Stimulated activated CD4-positive, alpha-beta T cell treated with anti-CD3 and anti-CD28 coated beads, Interleukin-15, amount 100 ng/mL, for 24 hours (primary cell): ENCODE measurements at places on chromosomes 2 and 18.
A peak's percentile ranks its signal among the peaks of the same experiment; 100 is the strongest.

DNA sequence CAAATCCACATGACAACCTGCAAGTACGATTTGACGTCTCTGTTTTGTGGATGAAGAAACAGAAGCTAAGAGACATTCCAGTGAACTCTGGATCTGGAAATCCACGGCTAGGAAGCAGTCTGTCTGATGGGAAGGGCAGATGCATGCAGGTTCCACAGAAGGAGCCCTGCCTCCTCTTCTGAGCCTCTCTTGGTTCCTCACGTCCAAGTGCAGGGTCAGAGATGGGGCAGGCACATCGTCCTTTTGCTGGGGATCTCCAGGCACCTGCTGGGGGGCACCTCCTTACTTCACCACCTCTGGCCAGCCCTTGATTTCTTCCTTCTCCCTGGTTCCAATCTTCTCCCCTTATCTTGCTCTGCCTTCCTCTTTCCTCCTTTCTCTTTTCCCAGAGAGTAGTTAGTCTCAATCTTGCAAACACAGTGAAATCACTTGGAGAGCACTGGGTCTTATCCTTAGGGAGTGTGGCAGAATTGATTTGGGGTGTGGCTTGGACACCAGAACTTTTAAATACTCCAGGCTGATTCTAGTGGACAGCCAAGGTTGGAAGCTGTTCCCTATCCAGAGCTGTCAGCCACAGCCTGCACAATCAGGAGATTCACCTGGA, 137.8 kb downstream of the BCL2 start:
- no peak for DNase-seq

DNA sequence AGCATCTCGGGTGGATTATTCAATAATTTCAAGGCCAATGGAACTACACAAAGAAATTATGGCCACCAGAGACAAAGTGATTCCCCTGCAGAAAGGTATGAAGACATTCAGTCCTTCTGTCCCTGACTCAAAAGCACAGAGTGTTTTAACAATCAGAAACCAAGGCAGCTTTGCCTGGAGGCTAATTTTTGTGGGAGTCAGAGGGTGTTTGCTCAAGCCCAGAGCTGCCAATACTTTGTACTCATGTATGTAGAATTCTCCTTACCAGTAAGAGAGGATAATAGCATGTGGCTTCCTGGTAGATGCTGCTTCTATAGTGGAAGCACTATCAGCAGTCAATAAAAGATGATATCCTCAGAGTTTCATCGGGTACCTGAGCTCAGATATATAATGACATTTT, 178.4 kb downstream of the KCNE4 start:
- no peak for DNase-seq

GRCh38 chr2:105325389-105325963, 4.1 kb downstream of the TGFBRAP1 start:
- DNase-seq: no peak

GRCh38 chr2:223099561-223099960, 47.6 kb downstream of the KCNE4 start:
- no peak for DNase-seq

DNA sequence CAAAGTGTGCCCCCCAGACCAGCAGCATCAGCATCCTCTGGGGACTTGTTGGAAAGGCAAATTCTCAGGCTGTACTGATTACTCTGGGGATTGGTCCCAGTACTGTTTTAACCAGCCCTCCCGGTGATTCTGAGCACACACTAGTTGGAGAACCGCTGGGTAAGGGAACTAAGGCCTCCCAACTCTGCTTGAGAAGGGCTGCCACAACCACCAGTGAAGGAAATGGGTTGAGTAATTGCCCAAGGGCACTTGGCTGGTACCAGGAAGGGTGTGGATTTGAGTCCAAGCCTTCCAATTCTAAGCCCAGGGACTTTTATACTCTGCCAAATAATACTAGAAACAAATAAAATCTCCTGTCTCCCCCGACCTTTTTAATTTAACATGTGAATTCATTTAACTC, 219.9 kb downstream of the SETBP1 start:
- no peak for DNase-seq

GRCh38 chr18:3104190-3105054, 91.5 kb upstream of the LPIN2 start:
- DNase-seq: no peak

DNA sequence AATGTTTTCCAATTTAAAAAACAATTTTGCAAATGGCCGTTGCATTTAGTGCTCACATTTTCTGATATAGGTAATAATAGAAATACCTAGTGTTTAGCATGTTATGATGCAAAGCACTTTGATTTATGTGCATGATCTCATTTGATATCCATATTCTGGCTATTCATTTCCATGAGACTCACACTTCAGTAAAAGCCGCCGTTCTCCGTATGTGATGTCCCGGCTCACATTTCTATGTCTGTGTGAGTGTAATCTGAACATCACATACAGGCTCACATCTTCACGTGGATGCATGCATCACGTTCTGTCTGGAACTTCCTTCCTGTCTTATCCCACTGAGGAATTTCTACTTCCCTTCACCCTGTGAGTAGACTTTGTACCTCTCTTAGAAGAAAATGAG, 45.8 kb downstream of the DCDC2C start:
- no peak for DNase-seq

DNA sequence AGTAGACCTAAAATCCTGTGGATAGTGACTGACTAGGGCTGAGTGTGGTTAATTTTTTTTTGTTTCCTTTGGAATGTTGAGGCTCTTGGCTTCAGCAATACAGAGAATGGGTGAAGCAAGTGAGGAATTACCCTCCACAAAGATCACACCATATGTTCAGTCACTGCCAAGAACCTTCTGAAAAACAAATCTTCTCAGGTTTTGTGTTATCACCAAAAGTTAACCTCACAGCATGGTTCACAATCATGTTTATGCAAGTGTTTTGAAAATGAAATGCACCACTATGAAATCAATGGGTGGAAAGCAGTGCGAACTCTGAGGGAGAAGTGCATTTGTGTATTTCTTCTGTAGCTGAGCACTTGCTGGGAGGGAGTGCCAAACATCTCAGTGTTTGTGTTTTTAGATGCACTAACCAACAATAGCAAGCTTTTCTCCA, 44.4 kb downstream of the SPATS2L start:
- DNase-seq: no peak

GRCh38 chr2:69026026-69026425, 13.0 kb downstream of the ANTXR1 start:
- peak; percentile 41 for DNase-seq

DNA sequence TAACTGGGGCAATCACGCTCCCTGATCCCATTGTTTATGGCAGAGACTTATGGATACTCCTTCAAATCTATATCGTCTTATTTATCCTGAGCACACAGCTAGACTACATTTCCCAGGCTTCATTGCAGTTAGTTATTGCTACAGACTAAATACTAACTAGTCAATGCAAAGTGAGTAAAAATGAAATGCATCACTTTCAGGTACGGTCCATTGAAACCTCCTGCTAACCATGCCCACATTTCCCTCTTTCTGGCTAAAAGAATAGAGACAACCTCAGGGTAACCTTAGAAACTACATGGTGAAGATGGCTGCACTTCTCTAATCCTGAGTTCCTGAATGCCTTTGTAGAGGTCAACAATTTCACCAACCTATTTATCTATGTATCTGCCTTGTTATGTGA, 437.4 kb downstream of the EPHA4 start:
- DNase-seq: no peak

GRCh38 chr2:43169099-43169945, 57.1 kb downstream of the ZFP36L2 start:
- peak; percentile 44 for DNase-seq

DNA sequence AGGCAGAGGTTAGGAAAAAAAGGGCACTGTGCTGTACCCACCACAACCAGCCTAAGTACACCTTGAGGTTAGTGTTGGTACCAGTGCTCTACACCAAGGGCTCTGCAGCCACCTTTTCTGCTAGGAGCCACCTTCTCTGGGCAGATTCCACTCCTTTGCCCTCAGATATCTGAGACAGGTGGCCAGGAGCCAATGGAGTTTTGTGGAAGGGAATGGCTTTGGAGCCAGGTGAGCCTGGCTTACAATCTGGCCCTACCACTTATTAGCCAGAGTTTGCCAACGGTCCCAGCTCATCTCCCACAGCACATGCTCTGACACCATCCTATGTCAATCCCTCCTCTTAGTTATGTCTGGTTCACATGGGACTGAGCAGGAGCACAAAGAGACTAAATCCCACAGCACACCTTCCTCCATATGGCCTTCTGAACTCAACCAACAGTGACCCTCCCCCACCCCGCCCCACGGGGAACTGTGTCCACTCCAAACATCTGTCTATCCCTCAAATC, 77.5 kb downstream of the CLHC1 start:
- DNase-seq: no peak

GRCh38 chr2:72204786-72205503, 57.3 kb upstream of the CYP26B1 start:
- no peak for DNase-seq

DNA sequence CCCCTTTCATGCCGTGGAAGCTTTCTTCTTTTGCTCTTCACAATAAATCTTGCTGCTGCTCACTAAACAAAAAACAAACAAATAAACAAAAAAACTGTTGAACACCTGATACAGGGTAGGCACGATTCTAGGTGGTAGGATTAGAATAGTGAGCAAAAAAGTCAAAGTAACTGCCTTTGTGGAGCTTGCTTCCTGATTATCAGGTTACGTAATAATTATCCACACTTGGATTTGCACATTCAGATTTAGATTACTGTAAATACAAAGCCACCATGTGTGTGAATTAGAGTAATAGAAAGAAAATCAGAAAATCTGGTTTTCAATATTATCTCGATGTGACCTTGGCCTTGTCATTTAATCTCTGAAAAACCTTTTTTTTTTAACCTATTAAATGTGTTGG, 307.1 kb downstream of the NRXN1 start:
- DNase-seq: no peak

DNA sequence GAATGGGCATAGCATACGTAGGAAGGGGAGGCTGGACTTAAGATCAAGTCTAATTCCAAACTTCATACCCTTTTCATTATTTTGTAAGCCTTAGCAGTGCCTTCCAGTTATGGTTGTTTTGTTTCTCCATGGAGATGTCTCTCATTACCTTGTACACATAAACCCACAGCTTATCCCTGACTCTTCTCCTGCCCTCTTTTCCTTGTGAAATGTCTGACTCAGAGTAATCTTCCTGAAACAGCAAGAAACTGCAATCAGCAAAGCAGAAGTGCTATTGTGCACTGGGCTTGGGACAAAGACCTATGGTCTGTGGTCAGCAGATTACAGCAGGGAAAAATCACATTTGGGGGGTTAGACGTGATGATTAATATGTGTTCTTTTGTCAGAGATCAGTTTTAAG, 176.7 kb downstream of the IKZF2 start:
- DNase-seq: no peak

GRCh38 chr2:130727286-130727924, 1.5 kb upstream of the GPR148 start:
- DNase-seq: peak; percentile 90

GRCh38 chr2:29573147-29573546, 348.2 kb downstream of the ALK start:
- DNase-seq: no peak

GRCh38 chr2:241111440-241111805, 9.3 kb upstream of the MTERF4 start:
- DNase-seq: peak; percentile 33

GRCh38 chr2:55418072-55418471, 1.6 kb downstream of the CCDC88A start:
- DNase-seq: no peak

GRCh38 chr2:41912776-41913175, 135.0 kb upstream of the PKDCC start:
- no peak for DNase-seq

- no peak for DNase-seq
These were observed 894.7 kb downstream of the TMEM182 start for GRCh38 chr2:103656558-103656957.

DNA sequence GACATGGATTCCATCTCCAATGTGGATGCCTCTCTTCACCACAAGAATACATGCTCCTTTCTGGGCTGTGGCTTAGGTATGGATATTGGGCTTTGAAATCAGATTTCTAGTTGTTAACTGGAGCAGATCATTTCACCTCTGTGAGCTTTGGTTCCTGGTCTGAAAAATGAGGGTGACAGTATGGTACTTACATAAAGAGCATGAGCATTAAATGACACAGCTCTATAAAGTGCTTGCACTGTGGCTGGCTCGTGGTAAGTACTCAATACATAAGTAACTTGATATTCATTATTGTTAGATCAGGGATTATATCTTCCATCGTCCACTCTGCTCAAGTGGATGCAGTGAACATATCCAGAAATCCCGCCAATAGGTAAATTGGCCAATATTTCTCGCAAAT, 33.4 kb downstream of the ARHGAP25 start:
- DNase-seq: no peak

- DNase-seq: no peak
These were observed 402.0 kb upstream of the UBE2E3 start for GRCh38 chr2:180578441-180578840.

GRCh38 chr2:39269941-39270340, 26.2 kb upstream of the CDKL4 start:
- no peak for DNase-seq

- no peak for DNase-seq
These were observed 192.8 kb upstream of the PXDN start for GRCh38 chr2:1937066-1937465.
